CD4-positive, alpha-beta T cell treated with Interleukin-12 subunit alpha and Interleukin-12 subunit beta, for 1 hour (primary cell): ENCODE measurements at places on chromosomes 12 and 14.

DNA sequence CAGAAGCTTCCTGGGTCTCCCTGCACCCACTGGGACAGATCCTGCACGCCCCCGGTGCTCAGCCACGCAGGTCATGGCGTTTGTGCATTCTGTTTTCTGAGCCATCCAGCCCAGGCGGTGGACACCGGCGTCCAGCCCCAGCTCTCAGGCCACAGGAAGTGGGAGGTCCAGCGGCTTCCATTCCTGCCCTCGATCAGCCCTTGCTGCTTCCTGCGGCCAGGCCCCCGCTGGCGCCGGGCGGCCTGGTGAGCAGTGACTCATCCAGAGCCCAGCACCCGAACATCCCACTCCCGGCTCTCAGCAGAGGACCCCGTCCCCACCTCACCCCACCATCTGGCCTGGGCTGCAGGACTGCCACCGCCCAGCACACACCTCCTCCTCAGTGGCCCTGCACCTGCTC is 18.0 kb upstream of the NUDT14 start:
- DNase-seq, result no peak

DNA sequence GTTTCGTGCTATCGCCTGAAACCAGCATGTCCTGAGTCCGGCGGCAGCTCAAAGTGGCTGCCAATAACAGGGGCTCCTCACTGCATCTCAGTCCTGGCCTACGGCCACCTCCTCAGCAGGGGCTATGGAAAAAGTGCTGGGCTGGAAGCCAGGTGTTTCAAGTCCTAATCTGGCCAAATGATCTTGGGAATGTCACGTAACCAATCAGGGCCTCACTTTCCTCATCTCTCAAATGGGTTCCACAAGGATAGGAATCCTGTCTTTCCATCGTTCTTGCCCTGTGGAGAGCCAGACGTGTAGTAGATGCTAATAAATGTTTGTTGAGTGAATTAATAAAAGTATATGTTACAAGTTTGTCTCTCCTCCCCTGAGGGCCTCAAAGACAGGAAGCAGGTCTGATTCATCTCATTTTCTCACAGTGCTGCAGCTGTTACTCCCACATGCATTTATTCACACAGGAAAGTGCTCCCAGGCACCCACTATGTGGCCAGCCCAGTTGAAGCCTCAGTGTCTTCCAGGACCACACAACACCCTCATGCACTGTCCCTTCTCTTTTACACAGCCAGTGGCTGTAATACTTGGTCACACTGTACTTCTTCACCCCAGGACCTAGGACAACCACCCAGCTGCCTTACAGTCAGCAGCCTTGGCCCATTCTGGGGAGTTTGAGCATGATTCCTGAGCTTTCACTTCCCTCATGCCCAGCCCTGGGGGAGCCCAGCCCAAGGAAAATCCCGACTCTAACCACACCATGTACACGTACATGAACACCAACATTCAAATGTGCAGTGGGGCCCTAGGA is 5.0 kb downstream of the CMKLR1 start:
- DNase-seq, result peak; percentile 16

GRCh38 chr12:13171921-13172859 is 24.3 kb upstream of the EMP1 start:
- DNase-seq, result no peak

DNA sequence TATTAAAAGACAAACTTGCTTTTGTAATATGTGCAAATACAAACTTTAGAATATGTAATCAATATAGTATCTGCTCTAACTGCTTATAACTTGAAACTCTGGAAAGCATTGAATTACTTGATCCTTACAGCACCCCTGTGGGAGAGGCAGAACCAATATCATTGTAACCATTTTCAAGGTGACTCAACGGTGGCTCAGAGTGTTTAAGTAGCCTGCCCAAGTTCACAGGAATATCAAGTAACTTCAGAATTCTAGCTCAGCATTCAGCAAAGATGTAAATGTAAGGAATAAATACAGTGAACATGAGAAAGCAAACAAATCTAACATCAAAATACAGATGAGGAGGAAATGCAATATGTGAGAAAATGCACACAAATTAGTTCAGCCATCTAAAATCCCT is 264.6 kb downstream of the NELL2 start:
- DNase-seq, result no peak

GRCh38 chr12:82144505-82144904 is 213.7 kb downstream of the CCDC59 start:
- DNase-seq, result no peak

DNA sequence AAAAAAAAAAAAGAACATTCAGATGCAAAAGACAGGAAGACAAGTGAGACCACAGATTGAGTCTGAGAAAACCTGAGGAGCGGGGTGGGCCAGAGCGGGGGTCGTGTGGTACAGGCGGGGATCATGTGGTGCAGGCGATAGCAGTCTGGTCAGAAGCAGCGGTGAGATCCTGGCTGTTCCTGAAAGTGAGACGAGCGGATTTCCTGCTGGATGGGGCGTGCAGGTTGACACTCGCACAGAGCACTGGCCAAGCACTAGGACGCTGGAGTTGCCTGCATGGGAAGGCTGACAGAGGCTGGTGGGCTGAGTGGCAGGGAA is 35.7 kb downstream of the CDC42BPB start:
- no peak for DNase-seq

DNA sequence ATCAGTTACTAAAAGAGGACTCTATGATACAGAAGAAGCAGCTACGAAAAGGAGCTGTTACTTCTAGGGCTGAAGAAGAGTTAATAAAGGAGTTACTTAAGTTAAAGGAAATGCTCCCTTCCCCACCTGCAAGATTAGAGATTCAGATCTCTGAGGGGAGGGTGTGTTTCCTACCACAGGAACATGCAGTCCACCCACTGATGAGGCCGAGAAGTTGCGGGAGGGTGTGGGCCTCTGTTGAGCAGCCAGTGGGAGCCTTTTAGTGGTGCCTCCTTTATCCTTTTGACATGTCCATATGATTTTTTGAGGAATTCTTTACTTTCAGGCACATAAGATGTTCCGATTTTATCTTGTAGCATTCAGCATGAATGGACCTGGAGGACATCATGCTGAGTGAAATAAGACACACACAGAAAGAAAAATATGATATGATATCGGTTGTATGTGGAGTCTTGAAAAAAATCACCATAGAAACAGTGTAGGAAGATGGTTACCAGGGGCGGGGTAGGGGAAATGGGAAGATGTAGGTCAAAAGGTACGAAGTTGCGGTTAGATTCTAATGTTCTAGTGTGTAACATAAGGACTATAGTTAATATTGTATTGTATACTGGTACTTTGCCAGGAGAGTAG is 4.4 kb upstream of the M6PR start:
- peak; percentile 83 for DNase-seq

DNA sequence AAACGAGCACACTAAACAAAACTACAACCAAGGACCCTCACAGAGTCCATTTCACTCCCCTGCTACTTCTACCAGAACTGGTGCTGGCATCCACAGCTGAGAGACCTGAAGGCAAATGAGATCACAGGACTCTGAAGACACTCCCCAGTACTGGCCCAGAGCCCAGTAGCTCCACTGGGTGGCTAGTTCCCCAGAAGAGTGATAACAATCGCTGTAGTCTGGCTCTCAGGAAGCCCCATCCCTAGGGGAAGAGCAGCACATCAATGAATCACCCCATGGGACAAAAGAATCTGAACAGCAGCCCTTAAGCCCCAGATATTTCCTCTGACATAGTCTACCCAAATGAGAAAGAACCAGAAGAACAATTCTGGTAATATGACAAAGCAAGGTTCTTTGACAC is 190.7 kb upstream of the BMP4 start:
- no peak for DNase-seq

GRCh38 chr14:97061198-97061597 is 264.0 kb downstream of the VRK1 start:
- no peak for DNase-seq

DNA sequence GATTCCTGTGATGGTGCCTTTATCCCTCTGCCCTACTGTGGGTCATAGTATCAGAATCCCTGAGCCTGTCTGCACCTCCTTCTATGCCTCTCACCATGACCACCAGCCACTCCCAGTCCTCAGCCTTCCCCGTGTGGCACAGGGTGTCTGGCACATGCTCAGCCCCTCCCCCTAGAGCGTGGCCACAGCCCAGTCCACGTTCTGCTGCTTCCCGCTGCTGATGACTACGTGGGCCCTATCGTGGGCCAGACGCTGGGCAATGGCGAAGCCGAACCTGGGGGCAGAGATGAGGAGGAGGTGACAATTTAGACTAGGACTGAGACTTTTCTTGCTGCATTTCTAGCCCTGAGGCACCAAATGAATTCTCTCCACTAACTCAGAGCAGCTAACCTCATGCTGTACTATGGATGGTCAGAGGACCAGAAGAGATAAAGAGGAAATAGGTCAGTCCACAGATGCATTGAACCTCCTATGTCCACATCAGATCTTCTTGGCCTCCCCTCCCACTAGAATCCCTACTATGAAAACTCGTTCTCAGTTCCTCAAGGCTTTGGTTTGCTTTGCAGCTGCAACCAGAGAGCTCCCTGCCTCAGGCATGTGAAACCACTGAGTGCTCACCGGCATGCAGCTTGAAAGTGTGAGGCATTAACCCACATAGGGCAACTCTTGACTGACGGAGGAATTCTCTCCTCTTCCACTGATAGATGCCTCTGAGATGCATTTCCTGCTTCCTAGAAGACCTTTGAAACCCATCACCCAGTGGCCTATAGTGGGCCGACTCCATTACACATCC is 126.3 kb upstream of the DHRS4 start:
- DNase-seq, result no peak

DNA sequence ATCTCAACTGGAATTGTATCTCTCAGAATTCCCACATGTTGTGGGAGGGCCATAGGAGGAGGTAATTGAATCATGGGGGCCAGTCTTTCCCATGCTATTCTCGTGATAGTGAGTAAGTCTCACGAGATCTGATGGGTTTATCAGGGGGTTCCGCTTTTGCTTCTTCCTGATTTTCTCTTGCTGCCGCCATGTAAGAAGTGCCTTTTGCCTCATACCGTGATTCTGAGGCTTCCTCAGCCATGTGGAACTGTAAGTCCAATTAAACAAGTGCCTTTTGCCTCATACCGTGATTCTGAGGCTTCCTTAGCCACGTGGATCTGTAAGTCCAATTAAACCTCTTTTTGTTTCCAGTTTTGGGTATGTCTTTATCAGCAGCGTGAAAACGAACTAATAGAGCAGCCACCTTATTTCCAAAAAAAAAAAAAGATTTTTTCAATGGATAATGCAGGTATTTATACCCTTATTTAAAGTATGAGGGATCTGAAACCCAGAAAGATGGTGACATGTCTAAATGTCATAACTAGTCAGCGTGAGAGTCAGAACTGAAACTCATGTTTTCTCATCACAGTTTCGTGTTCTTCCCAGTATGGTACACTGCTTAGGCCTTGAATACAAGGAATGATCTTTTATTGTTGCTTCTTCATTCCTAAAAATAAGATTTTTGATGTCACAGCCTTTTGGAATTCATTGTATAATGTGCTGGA is 89.6 kb downstream of the ERC1 start:
- no peak for DNase-seq

DNA sequence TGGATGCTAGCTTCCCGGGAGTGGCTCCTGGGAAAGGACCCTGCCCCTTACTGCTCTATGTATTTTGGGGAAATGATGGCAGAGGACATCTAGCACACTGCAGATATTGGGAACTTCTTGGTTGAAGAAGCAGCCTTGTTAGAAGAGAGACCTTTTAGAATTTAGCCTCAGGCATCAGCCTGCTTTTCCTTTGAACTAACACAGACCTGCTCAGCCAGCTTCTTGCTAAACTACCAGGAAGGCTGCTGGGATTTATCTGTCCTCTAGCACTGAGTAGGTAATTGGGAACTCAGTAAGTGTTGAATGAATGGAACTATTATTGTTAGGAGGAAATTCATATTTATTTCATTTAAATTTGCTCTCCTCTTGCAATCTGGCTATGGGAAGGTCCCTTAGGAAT is 77.3 kb downstream of the DRAM1 start:
- no peak for DNase-seq

- no peak for DNase-seq
These were observed 24.7 kb upstream of the NPFF start for GRCh38 chr12:53532021-53532420.

DNA sequence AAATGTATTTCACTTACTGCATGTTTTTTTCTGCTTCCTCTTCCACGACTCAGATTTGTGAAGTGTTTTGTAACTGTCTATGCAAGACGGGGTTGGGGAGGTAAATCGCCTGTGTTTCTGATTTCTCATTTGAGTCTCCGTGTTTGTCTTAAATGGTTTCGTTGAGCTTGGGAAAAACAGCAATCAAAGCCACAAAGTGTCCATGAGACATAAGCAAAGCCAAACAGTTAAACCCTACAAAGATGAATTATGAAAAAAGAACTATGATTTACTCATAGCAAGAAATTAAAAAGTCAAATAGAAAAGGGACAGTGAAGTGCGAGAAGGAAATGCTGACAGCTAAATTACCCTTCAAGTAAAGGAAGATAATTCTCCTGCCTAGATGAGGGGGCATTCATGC is 164.3 kb upstream of the TMPO start:
- DNase-seq, result no peak

- DNase-seq, result no peak
These were observed 107.1 kb downstream of the DACT1 start for GRCh38 chr14:58744801-58745394.

DNA sequence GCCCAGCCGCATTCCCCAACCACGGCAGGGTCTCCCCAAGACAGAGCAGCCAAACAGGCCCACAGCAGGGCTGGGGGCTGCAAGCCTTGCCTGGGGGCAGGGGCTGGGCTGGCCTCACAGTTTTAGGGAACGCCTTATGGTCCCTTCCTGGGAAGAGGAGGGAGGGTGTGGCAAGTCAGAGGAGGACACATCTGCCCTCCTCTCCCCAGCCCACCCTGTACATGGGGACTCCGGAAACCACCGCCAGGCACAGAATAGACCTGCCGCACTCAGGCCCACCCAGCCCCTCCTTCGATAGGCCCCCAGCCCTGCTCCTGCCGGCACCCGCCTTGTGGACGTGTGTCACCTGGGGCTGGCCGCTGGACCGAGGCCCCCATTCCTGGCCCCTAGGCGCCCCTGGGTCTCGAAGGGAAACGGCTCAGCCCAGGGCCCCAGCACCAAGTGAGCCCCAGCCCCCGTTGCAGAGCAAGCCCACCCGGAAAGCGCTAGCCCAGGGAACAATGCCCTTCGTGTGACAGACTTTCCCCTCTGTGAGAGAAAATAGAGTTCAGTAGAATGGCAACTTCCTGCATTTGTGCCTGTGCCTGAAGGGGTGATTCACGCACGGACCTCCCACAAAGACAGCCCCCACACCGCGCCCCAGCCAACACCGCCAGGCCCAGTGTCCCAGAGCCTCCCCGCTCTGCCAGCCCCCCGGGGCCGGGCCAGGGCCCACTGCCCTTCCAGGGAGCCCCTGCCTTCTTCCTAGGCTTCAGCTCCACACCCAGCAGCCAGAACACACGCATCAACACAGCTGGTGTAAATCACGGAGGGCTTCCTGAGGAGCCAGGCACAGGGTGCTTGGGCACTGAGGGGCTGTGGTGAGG is 12.0 kb upstream of the NUDT14 start:
- DNase-seq, result no peak

DNA sequence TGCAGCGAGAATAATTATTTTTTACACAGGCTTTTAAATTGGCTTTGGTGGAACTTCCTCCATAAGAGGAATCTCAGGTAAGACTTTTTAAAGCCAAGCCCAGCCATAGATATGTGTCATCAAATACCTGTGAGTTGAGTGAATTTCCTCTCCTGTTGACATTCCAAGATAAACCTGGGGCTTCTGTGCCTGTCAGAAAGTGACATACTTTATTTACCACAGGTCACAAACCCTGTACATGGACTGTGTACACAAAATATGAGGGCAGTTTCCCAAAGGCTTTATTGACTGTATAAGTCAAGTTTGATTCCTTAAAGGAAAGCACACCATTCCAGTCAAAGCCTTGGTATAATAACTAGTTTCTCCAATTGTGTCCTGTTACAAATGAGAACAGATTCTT is 25.9 kb upstream of the SRSF5 start:
- DNase-seq, result no peak

GRCh38 chr12:129594098-129594497 is 309.7 kb downstream of the TMEM132D start:
- no peak for DNase-seq
